Pancreas (tissue), 10 donors: ENCODE measurements at places on chromosomes 6 and 20. TPM values are rescaled to one million over a fixed set of nuclear protein-coding genes. Genes with fewer than 3 reads are reported as not detected.

The BCAS1 gene
- polyA plus RNA-seq, result 0.34 TPM

The DOP1A gene
- polyA plus RNA-seq, result 12.3 TPM

The TPD52L2 gene
- polyA plus RNA-seq, result 33.8 TPM

The FKBP1C gene
- 1.0 TPM for polyA plus RNA-seq

The MOG gene
- polyA plus RNA-seq, result not detected

The BPIFA1 gene
- polyA plus RNA-seq, result not detected

The TRIM10 gene
- polyA plus RNA-seq, result not detected

The RAD21L1 gene
- not detected for polyA plus RNA-seq

The NECAB3 gene
- 29.4 TPM for polyA plus RNA-seq

The IPCEF1 gene
- 0.53 TPM for polyA plus RNA-seq

The BEND3 gene
- 0.87 TPM for polyA plus RNA-seq

The ARG1 gene
- polyA plus RNA-seq, result 2.0 TPM

The CALHM5 gene
- polyA plus RNA-seq, result 0.12 TPM

The COL12A1 gene
- polyA plus RNA-seq, result 2.0 TPM

The PSMG4 gene
- 40.5 TPM for polyA plus RNA-seq

The NKX2-4 gene
- polyA plus RNA-seq, result not detected

The OTOR gene
- not detected for polyA plus RNA-seq

The EPB41L1 gene
- 17.6 TPM for polyA plus RNA-seq

The CNBD2 gene
- 10.9 TPM for polyA plus RNA-seq

The RIPOR2 gene
- polyA plus RNA-seq, result 0.89 TPM

The NRSN1 gene
- 0.23 TPM for polyA plus RNA-seq

The RFX6 gene
- 3.3 TPM for polyA plus RNA-seq

The TXLNB gene
- 0.09 TPM for polyA plus RNA-seq

The C20orf96 gene
- polyA plus RNA-seq, result 5.8 TPM

The VSTM2L gene
- polyA plus RNA-seq, result 2.8 TPM

The APCDD1L gene
- polyA plus RNA-seq, result 0.27 TPM

The FAM217A gene
- 0.76 TPM for polyA plus RNA-seq

The ENPP5 gene
- 12.3 TPM for polyA plus RNA-seq

The CMTR1 gene
- 17.1 TPM for polyA plus RNA-seq

The BFSP1 gene
- 1.0 TPM for polyA plus RNA-seq

The FAM209B gene
- 2.0 TPM for polyA plus RNA-seq

The NT5E gene
- polyA plus RNA-seq, result 0.49 TPM

The SLC22A16 gene
- polyA plus RNA-seq, result not detected

The TPMT gene
- 10.8 TPM for polyA plus RNA-seq

The PSORS1C1 gene
- polyA plus RNA-seq, result 1.9 TPM

The GGTLC1 gene
- 1.0 TPM for polyA plus RNA-seq

The SLC9A8 gene
- polyA plus RNA-seq, result 9.9 TPM

The TINAG gene
- not detected for polyA plus RNA-seq

The DEFB114 gene
- not detected for polyA plus RNA-seq
